ENCODE measurements at places on chromosomes 1 and 21.

DNA sequence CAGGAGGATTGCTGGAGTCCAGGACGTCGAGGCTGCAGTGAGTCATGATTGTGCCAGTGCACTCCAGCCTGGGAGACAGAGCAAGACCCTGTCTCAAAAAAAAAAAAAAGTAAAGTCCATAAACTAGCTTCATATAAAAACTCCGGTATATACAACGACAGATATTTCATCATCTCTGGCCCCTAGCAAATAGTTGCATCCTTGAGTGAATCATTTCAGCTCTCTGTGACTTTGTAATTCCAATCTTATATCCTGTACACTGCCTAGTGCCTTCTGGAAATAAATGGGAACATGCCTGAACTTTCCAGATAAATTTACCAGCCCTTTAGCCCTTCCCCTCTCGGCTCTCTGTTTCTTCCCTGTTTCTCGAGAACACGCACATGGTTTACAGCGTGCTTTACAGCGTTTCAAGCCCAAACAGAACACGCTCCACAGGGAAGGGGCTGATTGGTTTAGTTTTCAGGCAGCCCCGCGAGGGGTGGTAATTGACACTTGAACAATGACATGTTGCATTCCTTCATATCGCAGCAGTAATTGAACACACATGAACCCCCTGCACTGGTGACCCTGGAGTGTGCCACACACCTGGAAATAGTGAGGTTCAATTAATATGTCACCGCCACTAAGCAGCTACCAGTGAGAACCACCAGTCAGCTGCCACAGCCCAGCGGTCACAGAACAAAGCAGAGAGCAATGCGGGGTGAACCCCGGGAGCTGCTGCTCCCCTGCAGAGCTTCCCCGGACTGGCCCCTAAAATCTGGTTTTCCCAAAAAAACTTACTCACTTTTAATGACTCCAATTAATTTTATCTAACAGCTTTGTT, 35.7 kb upstream of the SIM2 start:
- no peak for DNase-seq

GRCh38 chr1:55990007-55990406, 589.4 kb downstream of the PLPP3 start:
- no peak for DNase-seq

DNA sequence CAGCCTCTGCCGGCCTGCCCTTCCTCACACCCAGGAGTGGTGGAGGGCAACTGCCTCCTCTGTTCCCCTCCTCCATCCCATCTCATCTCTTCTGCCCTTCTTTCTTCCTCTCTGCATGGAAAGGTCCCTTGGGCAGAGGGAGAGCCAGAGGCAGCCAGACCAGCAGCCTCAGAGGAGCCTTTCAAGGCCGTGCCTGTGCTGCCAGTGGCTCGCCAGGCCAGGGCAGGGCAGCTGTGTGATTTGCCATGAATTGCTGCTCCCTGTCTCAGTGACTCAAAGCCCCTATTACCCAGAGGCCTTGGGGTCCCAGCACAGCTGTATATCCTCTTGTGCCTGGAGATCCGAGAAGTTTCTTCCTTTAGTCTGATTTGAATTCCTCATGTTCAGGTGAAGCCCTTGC, 21.9 kb downstream of the TMCC2 start:
- no peak for DNase-seq

DNA sequence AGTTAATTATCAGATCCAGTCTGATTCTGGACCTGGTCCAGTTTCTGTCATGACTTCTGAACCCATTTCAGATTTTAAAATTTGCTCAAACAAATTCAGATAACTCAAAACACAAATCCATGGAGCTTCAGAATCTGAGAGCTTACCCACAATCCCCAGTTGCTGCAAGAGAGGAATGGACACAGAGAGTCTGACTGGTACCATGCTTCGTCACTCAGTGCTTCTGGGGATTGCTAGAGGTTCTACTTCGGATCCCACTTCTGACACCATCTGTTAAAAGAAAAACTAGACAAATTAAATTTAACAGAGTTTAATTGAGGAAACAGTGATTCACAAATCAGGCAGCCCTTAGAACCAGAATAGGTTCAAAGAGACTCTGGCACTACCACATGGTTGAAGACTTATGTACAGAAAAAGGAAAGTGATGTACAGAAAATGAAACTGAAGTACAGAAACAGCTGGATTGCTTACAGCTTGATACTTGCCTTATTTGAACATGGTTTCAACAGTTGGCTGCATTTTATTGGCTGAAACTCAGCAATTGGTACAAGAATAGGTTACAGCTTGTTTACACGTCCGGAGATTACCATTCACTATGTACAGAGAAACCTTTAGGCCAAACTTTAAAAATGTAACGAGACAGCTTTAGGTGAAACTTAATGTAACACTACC, 60.7 kb upstream of the TEKT2 start:
- no peak for DNase-seq

DNA sequence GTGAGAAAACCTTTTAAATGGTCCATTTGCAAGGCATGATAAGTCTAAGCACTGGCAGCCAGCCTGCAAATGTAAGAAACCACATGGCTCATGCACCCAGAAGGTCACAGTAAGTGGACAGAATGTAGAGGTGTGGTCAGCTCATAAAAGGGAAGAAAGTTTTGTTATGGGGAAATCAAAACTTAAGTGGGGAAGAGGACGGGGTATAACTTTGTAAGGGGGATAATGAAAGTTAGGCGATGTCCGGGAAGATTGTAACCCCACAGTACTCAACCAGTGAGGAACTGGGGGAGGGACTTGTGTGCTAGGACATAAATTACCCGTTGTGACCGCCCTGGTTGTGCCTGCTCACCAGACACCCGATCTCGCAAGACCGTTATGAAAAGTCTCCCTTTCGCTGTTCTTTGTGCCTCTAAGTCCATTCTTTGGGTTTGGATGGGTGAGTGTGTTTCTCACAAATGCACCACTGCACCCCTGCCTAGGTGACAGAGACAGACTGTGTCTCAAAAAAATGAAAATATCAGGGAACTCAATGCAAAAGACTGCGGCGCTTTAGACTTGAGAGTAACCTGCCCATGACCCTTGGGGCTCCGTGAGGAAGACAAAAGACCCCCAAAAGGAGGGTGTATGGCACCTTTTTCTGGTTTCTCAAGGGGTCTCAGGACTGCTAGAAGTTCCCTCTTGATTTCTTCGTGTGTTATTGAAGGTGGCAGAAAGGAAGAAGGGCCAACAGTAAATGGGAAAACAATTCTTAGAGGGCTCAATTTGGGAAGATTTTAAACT, 28.6 kb upstream of the ZNF496 start:
- no peak for DNase-seq

- no peak for DNase-seq
Observed at GRCh38 chr1:92857817-92858216, 26.0 kb downstream of the RPL5 start.

GRCh38 chr1:89823679-89824292, 3.0 kb downstream of the LRRC8D start:
- no peak for DNase-seq

DNA sequence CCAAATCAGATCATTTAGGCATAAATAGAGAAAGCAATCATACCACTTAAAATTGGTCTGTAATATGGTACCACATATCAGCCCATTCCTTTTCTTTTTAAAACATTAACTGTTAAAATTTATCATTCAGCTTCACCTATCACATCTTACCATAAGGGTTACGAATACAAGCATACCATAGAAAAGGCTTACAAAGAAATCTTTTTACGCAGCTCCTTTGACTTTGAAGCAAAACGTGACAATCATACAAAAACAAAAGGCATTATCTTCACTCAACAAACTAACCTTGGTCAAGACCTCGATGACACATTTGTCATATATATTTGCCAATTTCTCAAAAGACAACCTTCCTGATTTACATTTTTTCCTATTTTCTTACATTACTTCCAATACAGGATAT, 169.0 kb downstream of the SMYD3 start:
- no peak for DNase-seq

DNA sequence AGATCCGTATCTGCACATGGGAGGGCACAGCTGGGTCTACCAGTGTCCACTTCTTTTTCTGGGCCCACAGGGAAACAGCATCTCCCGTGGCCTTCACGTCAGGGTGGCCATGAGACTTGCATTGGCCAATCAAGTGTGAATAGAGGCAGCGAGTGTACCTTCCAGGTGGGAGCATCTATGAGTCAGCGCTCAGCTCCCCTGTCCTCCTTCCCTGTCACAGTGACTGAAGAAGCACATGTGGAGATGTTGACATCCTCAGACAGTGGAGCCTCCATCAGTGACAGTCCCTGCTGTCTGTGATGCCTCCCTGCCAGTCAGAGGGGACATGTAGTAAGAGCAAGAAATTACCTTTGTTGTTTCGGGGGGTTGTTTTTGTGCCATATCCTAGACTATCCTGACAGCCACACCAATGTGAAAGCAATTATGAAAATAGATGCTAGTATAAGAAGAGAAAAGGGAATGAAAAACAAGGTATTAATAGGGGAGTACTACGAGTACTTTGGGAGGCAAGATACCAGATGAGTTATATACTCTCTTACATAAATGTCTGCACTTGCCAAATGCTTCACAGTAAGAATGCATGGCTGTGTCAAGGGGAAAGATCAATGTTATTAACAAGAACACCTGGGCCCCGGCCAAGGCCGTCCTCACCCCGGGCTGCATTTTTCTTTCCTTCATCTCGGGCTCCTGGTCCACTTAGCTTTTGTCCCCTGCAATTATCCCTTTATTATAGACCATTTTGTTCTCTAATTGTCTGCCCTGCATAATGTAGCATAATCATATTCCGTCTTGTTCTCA, 86.0 kb downstream of the MATN1 start:
- DNase-seq = no peak

- no peak for DNase-seq
Observed at GRCh38 chr21:44370027-44370735, 16.8 kb downstream of the TRPM2 start.

DNA sequence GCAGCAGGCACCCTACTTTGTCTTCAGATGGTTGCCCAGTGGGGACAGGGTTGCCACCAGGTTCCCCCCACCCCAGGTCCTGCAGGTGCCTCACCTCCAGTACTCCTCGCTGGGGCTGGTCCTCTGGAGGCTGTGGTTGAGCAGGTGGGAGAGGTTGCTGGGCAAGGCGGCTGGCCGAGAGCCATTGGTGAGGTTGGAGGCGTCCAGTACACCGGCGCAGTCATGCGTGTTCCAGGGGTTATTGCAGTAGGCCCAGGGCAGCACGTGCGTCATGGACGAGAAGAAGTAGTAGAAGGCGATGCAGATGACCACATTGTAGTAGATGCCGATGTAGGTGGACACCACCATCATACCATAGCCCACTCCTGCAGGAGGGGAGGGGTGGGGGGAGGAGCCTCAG, 16.9 kb downstream of the CCDC24 start:
- DNase-seq = no peak

DNA sequence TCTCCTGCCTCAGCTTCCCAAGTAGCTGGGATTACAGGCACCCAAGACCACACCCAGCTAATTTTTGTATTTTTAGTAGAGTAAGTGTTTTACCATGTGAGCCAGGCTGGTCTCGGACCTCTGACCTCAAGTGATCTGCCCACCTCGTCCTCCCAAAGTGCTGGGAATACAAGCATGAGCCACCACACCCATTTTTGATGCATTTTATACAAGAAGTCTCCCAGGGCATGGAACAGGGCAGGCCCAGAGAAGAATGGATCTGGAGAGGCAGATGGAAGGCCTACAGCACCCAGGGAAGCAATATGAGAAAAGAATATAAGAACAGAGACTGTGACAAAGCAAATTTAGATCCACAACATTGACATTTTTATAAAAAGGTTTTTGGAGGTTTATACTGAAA, 18.8 kb upstream of the IFNAR1 start:
- no peak for DNase-seq

- no peak for DNase-seq
Observed at GRCh38 chr1:165173409-165173808, 183.1 kb downstream of the LMX1A start.

GRCh38 chr1:198606020-198606438, 32.8 kb upstream of the PTPRC start:
- DNase-seq = no peak

- DNase-seq = no peak
Observed at GRCh38 chr1:1082776-1083415, 8.8 kb upstream of the RNF223 start.

GRCh38 chr1:81703756-81704463, 96.8 kb upstream of the ADGRL2 start:
- no peak for DNase-seq

- DNase-seq = no peak
Observed at GRCh38 chr1:117215733-117216462, 5.2 kb upstream of the VTCN1 start.

DNA sequence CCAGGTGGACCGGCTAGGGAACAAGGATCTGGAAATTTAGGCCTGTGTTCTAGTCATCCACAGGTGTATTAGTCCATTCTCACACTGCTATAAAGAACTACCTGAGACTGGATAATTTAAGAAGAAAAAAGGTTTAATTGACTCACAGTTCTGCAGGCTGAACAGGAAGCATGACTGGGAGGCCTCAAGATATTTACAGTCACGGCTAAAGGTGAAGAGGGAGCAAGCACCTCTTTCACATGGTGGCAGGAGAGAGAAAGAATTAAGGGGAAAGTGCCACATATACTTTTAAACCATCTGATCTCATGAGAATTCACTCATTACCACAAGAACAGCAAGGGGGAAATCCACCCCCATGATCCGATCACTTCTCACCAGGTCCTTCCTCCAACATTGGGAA, 174.7 kb upstream of the C1orf105 start:
- no peak for DNase-seq

GRCh38 chr1:245798349-245798711, 643.5 kb downstream of the KIF26B start:
- no peak for DNase-seq

GRCh38 chr21:16797540-16797939, 715.3 kb upstream of the CXADR start:
- DNase-seq = no peak

DNA sequence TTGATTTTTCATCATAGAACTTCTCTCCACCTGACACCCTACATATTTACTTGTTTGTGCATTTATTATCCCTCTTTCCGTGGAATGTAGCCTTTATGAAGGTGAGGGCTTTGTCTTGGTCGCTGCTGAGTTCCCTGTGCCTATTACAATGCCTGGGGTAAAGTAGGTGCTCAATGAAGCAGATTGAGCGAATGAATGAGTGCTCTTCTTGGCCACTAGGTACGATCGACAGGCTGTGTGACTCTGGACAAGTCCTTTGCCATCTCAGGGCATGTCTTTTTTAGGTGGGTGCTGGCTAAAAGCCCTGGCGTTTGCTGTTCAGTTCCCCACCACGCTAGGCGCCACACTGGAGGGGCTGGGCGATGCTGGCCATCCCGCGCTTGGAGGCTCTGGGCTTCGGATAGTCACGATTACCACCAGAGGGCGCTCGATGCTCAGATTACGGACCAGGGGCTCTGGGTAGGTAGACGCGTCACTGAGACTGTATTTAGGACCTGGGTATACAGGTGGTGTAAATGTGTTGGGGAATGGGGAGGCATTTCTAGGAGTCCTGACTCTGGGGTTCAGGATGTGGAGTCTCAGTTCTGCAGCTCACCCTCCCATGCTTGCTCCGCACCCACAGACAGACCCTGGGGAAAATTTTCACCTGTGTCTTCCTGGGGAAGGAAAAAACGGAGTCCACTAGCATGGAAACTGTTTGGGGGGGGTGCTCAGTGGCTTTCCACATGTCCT, 71.0 kb upstream of the CSF3R start:
- DNase-seq = peak; percentile 85
